Hepatic stellate cell (primary cell): ENCODE measurements at places on chromosomes 3 and 15.

GRCh38 chr3:117144853-117145252 is 435.3 kb downstream of the TUSC7 start:
- no peak for DNase-seq

- peak; percentile 12 for DNase-seq
Measured at GRCh38 chr3:64612082-64612860, 75.5 kb downstream of the ADAMTS9 start.

- no peak for DNase-seq
Measured at GRCh38 chr15:65631503-65631902, 9.8 kb downstream of the SLC24A1 start.

DNA sequence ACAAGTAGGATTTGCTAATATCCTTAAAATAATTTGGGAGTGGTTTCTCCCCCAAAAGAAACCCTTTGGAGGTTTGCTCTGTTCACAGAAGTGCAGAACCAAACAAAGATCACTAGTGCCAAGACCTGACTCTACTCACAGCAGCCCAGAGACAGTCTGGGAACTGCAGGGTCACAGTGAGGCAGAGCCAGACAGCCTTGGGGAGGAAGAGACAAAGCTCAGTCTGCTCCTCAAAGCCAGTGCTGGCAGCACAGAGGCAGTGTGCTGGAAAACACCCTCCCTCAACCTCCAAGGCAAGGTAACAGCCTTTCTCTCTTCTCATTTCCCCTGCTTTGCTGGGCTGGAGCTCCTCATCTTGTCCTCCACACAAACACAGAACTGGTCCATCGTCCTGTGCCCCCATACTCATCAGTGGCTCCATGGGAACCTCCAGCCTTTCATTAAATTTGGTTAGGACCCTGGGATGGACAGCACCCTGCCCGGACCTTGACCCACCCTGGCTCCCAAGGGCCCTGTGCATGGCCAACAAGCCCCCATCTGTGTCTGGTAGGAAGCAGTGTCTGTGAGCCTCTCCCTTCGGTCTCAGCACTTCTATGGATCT is 12.6 kb downstream of the RAB6B start:
- no peak for DNase-seq

- DNase-seq = peak; percentile 51
Measured at GRCh38 chr3:128068156-128068620, 16.0 kb downstream of the SEC61A1 start.

- no peak for DNase-seq
Measured at GRCh38 chr3:140198242-140198641, 263.3 kb downstream of the CLSTN2 start.

DNA sequence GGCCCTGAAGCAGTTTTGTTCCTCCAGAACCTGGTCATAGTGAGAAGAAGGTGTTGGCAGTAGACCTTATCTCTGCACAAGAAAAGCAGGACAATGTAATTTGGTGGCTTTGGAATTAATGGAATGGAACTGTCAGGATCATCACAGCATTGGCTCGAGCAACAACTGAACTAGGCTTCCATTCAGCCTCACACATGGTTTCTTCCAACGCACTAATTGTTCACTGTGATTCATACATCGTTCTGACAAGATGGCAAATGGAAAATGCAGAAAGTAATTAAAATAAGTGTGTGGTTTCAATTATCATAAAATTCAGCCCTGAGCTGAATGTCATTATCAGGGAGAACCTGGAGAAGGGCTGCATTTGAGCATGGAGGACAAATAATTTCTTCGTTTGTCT is 80.6 kb downstream of the MFSD1 start:
- no peak for DNase-seq

- no peak for DNase-seq
Measured at GRCh38 chr3:80533553-80533952, 765.8 kb upstream of the ROBO1 start.

DNA sequence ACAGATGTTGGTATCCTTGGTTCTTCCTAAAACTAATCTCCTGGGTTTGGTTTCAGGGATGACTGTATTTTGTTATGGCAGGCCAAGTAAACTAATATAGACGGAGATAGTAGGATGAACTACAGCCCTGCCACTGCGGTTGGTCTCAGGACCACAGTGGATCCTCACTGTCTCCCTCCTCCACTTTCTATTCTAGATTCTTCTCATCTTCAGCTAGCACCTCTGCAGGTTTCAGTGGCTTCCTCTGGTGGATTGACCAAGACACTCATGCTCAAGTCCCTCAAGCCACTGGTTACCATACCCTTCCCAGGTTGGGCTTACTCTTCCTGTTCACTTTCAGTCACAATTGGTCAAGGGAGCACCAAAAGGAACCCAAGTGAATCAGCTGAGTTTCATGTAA is 71.1 kb upstream of the CLDN18 start:
- DNase-seq = no peak

DNA sequence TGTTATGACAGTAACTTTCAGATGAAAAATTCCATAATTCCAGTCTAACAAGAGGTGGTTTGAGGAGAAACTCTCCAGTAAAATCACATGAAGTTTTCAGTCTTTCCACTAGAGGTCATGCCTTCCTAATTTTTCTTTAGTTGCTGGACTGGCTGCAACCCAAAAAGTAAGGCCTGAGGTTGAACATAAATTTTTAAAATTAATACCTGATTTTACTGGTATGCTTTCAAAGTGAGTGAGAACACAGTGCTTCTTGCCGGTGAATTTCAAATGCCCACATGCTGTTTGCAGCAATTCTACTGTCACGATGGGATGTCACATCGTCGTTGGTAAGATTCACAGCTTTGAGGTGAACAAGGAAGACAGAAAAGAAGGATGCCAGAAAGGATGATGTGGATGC is 89.0 kb upstream of the FGF12 start:
- no peak for DNase-seq

DNA sequence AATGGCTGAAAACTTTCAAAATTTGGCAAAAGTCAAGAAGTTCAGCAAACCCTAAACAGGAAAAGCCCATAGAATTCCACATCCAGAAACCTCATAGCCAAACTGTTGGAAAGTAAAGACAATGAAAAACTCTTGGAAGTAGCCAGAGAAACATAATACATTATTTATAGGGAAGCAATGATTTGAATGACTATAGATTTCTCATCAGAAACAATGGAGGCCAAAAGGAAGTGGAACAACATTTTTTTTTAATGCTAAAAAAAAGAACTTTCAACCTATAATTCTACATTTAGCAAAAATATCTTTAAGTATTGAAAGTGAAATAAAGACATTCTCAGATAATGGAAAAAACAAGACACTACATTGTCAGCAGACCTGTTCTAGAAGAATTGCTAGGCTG is 30.2 kb downstream of the ALPK3 start:
- no peak for DNase-seq

DNA sequence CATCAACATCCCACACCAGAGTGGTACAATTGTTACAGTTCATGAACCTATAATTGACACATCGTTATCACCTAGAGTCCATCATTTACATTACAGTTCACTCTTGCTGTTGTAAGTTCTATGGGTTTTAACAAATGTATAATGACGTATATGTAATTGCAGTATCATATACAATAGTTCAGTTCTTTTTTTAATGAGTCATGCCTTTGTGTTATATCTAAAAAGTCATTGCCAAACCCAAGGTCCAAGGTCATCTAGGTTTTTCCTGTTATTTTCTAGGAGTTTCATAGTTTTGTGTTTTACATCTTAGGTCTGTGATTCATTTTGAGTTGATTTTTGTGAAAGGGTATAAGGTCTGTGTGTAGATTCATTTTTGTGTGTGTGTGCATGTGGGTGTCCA is 160.9 kb upstream of the GALNT15 start:
- DNase-seq = no peak

- no peak for DNase-seq
Measured at GRCh38 chr3:186189492-186189891, 80.6 kb upstream of the ETV5 start.

- peak; percentile 30 for DNase-seq
Measured at GRCh38 chr3:155382396-155383042, 89.0 kb upstream of the STRIT1 start.

DNA sequence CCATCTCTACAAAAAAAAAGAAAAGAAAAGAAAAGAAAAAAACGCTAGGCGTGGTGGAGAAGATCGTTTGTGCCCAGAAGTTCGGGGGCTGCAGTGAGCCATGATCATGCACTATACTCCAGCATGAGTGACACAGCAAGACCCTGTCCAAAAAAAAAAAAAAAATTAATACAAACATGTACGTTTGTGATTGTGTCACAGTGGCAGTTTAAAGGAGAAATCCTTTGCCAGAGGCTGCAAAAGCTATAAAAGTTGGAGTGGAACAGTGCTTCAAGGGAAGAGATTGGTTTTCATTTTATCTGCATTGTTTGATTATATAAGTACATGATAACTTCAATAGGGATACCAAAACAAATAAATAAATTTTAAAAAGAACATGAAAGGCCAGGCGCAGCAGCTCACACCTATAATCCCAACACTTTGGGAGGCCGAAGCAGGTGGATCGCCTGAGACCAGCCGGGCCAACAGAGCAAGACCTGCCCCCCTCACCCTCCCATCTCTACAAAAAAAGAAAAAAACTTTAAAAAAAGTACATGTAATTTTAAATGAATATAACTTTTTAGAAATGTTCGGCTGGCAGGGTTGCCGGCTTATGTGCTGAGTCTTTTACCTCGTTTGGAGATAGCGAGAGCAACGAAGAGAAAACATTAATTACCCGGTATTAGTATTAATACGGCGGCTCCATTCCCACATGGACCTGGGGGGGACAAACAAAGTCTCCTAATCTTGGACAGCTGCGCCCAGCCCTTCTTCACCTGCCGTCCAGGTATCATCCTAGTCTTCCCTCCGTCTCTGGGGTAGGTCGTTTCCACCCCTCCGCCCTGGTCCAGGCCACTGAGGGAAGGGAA is 573 bp upstream of the DIS3L start:
- DNase-seq = no peak

- DNase-seq = no peak
Measured at GRCh38 chr3:175007306-175007705, 148.2 kb downstream of the NAALADL2 start.

DNA sequence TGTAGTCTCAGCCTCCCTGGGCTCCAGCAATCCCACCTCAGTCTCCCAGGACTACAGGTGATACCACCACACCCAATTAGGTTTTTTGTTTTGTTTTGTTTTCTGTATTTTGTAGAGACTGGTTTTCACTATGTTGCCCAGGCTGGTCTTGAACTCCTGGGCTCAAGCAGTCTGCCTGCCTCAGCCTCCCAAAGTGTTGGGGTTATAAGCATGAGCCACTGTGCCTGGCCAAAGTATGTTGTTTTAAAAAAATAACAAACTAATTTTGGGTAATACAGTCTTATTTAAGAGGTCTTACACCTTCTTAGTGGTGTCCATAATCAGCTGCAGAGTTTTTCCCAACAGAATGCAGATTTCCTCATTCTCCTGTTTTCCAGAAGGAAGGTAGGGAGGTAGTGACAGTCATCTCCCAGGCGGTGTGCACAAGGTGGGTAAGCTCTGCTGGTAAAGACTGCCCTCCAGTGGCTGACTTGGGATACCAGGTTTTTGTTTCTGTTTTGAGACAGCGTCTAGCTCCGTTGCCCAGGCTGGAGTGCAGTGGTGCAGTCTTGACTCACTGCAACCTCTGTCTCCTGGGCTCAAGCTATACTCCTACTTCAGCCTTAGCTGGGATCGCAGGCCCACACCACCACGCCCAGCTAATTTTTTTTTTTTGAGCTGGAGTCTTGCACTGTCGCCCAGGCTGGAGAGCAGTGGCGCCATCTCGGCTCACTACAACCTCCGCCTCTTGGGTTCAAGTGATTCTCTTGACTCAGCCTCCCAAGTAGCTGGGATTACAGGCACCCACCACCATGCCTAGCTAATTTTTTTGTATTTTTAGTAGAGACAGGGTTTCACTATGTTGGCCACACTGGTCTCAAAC is 58.4 kb downstream of the MAP6D1 start:
- peak; percentile 62 for DNase-seq

DNA sequence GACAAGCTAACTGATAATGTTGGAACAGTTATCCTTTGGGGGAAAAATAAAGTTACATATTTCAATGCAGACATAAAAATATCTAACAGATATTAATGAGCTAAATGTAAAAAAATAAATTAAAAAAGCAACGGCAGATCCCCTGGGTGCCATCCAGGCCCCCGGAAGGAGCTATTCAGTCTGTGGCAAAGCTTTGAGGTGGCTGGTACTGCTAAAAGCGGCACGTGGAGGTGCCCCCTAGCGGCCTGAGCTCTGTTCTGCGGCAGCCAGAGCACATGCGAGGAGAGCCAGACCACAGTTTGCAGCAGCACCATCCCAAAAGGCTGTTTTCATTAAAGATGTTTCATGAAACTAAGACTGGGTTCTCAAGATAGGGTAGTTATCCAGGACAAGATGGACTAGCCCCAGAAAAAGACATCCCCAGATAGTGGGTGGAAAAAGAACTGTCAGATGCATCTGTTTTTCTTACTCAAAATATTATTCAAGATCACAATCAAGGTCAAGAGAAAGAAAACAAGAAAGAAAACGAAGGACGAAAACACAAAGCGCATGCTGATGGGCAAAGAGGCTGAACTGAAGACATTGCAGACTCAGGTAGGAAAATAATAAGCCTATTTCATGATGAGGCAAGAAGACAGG is 18.7 kb downstream of the AP3S2 start:
- DNase-seq = peak; percentile 78

DNA sequence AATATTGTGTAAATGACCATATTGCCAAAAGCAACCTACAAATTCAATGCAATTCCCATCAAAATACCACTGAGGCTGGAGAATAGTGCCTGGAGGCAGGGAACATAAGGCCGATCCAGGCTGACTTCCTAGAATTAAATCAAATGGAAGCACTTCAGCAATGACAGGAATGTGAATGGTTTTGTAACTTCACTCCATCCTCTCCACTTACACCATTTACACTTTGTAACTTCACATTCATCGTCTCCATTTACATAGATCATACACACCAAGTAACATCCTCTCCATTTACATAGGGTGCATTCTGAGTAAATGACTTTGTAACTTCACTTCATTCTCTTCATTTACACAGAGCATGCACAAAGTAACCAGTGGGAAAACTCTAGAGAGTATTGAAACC is 11.6 kb downstream of the STRIT1 start:
- DNase-seq = no peak

DNA sequence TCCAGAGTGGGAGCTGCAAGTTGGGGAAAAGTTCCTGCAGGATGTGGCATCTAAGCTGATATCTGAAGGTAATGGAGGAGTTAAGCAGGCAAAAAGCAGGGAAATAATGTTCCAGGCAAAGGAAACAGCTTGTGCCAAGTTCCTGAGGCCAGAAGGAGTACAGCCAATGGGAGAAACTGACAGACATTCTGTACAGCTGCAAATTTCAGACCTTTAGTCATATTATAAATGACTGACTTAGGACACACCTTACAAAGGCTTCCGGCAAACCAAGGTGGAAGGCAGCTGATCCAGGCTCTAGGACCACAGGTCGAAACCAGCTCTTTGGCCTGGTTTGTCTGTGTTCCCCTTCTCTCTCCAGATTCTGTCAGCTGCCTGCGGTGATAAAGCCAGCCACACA is 9.3 kb downstream of the WWTR1 start:
- DNase-seq = no peak

- DNase-seq = no peak
Measured at GRCh38 chr3:134034005-134034785, 4.5 kb upstream of the SLCO2A1 start.

- peak; percentile 89 for DNase-seq
Measured at GRCh38 chr3:159824333-159824732, 164.3 kb upstream of the IL12A start.

- DNase-seq = no peak
Measured at GRCh38 chr3:45832699-45833098, 9.2 kb downstream of the LZTFL1 start.

GRCh38 chr3:133294253-133294652 is 105.6 kb upstream of the BFSP2 start:
- DNase-seq = no peak

GRCh38 chr15:31211353-31211752 is 109.8 kb upstream of the TRPM1 start:
- DNase-seq = no peak

GRCh38 chr15:40192942-40193341 is 32.1 kb downstream of the BUB1B start:
- DNase-seq = no peak
